ENCODE measurements at places on chromosomes 16 and 17. TPM values are rescaled to one million over a fixed set of nuclear protein-coding genes. Genes with fewer than 3 reads are reported as not detected.

DNA sequence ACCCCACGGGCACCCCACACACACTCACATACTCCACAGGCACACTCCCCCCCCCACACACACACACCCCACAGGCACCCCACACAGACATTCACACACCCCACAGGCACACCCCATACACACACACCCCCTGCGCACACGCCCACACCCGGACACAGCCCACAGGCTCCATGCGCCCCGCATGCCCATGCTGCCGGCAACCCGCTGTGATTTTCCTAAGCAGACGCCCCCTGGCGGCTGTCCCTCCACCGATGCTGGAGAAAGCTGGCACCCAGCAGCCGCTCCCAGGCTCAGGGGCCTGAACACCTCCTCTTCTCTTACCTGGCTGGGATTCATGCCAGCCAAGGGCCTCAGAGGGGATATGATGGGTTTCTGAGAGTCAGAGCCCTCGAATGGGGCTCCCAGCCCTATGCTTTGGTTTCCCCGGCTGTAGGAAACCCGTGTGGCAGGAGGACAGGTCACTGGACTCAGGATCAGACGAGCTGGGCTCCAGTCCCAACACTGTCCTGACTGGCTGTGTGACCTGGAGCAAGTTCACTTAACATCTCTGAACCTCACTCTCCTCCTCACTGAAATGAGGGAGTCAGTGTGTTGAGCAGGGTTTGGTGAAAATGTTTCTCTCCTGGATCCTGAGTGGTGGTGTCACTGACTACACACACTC, 19.6 kb upstream of the TNFRSF13B start:
- H3K4me1 ChIP-seq = peaks cover 50% of the 10 kb centered on the region
- H3K27ac ChIP-seq = no peak overlapping the region
- H3K27me3 ChIP-seq = no peaks in the 10 kb centered on the region
- no peaks in the 10 kb centered on the region for H3K36me3 ChIP-seq

DNA sequence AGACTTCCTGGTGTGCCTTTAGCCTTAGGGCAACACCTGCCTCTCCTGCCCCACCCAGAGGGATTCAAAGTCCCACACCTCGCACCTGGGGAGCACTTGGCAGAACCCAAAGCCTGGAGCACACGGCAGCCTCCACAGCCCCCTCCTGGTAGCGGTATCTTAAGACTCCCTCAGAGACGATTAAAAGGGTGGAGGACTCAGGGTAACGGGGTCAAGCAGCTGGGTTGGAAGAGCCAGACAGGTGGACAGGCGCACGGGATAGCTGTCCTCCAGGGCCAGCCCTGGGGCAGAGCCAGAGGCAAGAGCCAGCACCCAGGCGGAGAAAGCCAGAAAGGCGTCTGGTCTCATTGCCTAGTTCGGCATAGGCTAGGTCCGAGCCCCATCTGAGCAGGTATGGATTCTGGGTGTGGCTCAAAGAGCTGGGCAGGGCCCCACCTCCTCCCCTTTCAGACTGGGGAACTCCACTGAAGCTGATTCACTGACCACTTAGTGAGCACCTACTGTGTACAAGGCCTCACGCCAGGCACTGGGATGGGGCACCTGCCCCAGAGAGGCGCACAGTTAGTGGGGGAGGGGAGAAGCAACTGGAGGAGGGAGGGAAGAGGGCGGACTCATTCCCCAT, 55.0 kb upstream of the MEAK7 start:
- H3K27ac ChIP-seq = no peak overlapping the region
- peaks cover 8% of the 10 kb centered on the region for H3K36me3 ChIP-seq
- peaks cover 26% of the 10 kb centered on the region for H3K4me1 ChIP-seq

- no peaks in the 10 kb centered on the region for H3K27me3 ChIP-seq
- H3K36me3 ChIP-seq = no peaks in the 10 kb centered on the region
- no peak overlapping the region for H3K4me3 ChIP-seq
- H3K4me1 ChIP-seq = no peaks in the 10 kb centered on the region
- no peak overlapping the region for H3K27ac ChIP-seq
- DNase-seq = no peak
Measured at GRCh38 chr17:58046239-58047094, 36.8 kb upstream of the DYNLL2 start.

MTHFSD gene
- 16.9 TPM for total RNA-seq

- no peak for DNase-seq
- H3K4me1 ChIP-seq = peaks cover 3% of the 10 kb centered on the region
- no peaks in the 10 kb centered on the region for H3K27me3 ChIP-seq
- H3K36me3 ChIP-seq = no peaks in the 10 kb centered on the region
Measured at GRCh38 chr16:28085389-28086171, 22.1 kb upstream of the GSG1L start.

TLCD3B gene
- total RNA-seq = 0.88 TPM

GRCh38 chr17:63289931-63290330, 156.2 kb downstream of the CYB561 start:
- no peak overlapping the region for H3K27ac ChIP-seq
- no peak for DNase-seq
- H3K36me3 ChIP-seq = no peaks in the 10 kb centered on the region
- H3K4me3 ChIP-seq = no peak overlapping the region
- H3K4me1 ChIP-seq = no peaks in the 10 kb centered on the region

GRCh38 chr16:22386976-22387375, 12.6 kb upstream of the CDR2 start:
- H3K27ac ChIP-seq = no peak overlapping the region
- no peaks in the 10 kb centered on the region for H3K36me3 ChIP-seq
- H3K4me1 ChIP-seq = no peaks in the 10 kb centered on the region

- DNase-seq = no peak
- H3K36me3 ChIP-seq = no peaks in the 10 kb centered on the region
- no peak overlapping the region for H3K4me3 ChIP-seq
- no peaks in the 10 kb centered on the region for H3K4me1 ChIP-seq
- H3K27me3 ChIP-seq = no peaks in the 10 kb centered on the region
Measured at GRCh38 chr16:73418691-73419090, 370.8 kb upstream of the ZFHX3 start.

MYH2 gene
- total RNA-seq = not detected

DNA sequence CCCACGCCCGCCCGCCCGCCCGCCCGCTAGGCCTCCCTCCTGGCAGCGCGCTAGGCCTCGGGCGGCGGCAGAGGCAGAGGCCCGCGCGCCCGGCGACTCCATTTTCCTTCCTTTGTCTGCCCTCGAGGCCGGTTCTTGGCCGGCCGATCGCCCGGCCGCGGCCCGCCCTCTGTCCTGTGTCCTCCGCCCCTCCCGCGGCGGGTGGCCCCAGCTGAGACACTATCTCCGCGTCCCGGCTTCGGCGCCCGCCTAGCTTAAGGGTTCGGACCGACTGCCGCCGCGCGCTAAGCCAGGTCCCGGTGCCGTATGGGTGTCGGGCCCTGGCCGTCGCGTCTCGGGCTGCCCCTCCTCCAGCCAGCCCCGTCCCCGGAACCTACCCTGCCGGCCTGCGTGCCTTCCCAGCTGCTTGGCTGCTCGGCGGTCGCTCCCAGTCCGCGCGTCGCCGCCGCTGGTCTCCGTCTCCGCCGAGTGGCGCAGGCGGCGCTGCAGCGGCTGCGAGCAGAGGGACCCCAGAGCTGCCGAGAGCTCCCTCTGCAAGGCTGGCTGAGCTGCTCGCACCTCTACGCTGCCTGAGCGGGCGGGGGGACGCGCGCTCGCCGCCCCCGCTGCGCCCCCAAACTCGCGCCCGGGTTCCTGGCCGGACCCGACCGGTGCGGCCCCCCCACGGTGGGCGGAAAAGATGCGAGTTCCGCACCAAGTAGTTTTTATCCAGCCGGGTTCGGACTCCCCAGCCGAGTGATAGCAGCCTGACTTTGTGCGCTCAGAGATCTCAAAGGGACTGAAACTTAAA, 787 bp downstream of the CTCF start:
- DNase-seq = peak; percentile 82
- H3K27me3 ChIP-seq = no peaks in the 10 kb centered on the region
- no peaks in the 10 kb centered on the region for H3K36me3 ChIP-seq
- peaks cover 23% of the 10 kb centered on the region for H3K4me1 ChIP-seq
- H3K4me3 ChIP-seq = peak overlapping the region; percentile 53

DNA sequence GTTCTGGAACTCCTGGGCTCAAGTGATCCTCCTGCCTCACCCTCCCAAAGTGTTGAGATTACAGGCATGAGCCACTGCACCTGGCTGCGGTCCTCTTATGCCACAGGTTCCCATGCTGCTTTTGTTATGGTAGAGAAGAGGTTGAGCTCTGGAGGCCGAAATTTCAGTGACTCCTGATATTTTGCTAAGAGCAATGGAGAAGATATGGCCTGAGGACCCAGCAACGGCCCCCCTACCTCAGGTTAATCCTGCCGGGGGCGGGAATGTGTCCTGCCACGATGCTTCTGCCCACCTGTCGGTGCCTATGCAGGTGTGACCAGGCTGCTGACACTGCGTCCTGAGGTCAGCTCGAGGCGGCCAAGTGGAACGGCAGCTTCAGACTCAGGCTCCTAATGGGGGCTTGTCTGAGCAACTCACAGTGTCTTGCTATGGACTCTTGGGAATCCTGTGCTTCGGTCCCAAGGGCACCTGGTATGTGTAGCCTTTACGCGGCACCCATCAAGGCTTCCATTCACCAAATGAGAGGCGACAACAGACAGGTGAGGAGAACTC, 7.6 kb upstream of the SEC14L1 start:
- H3K4me3 ChIP-seq = no peak overlapping the region
- no peaks in the 10 kb centered on the region for H3K36me3 ChIP-seq
- H3K27me3 ChIP-seq = no peaks in the 10 kb centered on the region
- no peak overlapping the region for H3K27ac ChIP-seq
- peaks cover 16% of the 10 kb centered on the region for H3K4me1 ChIP-seq

- H3K4me3 ChIP-seq = no peak overlapping the region
- H3K36me3 ChIP-seq = peaks cover 29% of the 10 kb centered on the region
Measured at GRCh38 chr17:7606280-7606679, 8.4 kb downstream of the FXR2 start.

ZNF385C gene
- total RNA-seq = 0.28 TPM

- peaks cover 22% of the 10 kb centered on the region for H3K4me1 ChIP-seq
- H3K36me3 ChIP-seq = peaks cover 33% of the 10 kb centered on the region
- H3K27me3 ChIP-seq = no peaks in the 10 kb centered on the region
- DNase-seq = no peak
- H3K27ac ChIP-seq = no peak overlapping the region
Measured at GRCh38 chr17:75684249-75684648, 17.1 kb downstream of the SAP30BP start.

GRCh38 chr16:50593410-50594150, 45.4 kb downstream of the NKD1 start:
- no peak overlapping the region for H3K4me3 ChIP-seq
- peaks cover 20% of the 10 kb centered on the region for H3K4me1 ChIP-seq
- no peaks in the 10 kb centered on the region for H3K36me3 ChIP-seq
- H3K27ac ChIP-seq = no peak overlapping the region
- no peaks in the 10 kb centered on the region for H3K27me3 ChIP-seq
- no peak for DNase-seq

GRCh38 chr17:41052566-41052965, 2.5 kb downstream of the KRTAP2-2 start:
- H3K36me3 ChIP-seq = no peaks in the 10 kb centered on the region
- no peak overlapping the region for H3K27ac ChIP-seq
- no peaks in the 10 kb centered on the region for H3K4me1 ChIP-seq
- H3K27me3 ChIP-seq = no peaks in the 10 kb centered on the region

DNA sequence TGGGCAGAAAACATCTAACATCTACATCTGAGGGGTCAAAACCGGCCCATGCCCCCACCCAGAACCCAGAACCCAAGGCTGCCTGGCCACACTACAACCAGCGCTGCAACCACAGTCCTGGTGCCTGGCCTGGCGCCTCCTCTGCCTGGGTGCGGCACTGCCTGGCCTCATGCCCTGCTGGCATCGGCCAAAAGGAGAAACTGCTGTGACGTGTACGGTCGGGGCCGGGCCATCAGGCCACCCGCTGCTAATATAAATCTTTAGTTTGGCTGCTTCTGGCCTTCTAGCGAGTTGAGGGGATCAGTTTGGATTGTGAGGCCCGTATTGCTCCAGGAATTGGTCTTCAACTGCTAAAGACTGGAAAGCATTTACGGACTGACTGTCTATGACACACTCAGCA, 22.8 kb downstream of the TMEM204 start:
- H3K4me1 ChIP-seq = no peaks in the 10 kb centered on the region
- DNase-seq = no peak
- H3K36me3 ChIP-seq = peaks cover 17% of the 10 kb centered on the region
- H3K4me3 ChIP-seq = no peak overlapping the region
- no peak overlapping the region for H3K27ac ChIP-seq
- no peaks in the 10 kb centered on the region for H3K27me3 ChIP-seq

SEZ6L2 gene
- not detected for total RNA-seq

GRCh38 chr17:75507733-75508719, 7.3 kb downstream of the CASKIN2 start:
- DNase-seq = no peak
- H3K4me3 ChIP-seq = no peak overlapping the region
- H3K27ac ChIP-seq = no peak overlapping the region
- peaks cover 21% of the 10 kb centered on the region for H3K4me1 ChIP-seq
- H3K27me3 ChIP-seq = no peaks in the 10 kb centered on the region

DNA sequence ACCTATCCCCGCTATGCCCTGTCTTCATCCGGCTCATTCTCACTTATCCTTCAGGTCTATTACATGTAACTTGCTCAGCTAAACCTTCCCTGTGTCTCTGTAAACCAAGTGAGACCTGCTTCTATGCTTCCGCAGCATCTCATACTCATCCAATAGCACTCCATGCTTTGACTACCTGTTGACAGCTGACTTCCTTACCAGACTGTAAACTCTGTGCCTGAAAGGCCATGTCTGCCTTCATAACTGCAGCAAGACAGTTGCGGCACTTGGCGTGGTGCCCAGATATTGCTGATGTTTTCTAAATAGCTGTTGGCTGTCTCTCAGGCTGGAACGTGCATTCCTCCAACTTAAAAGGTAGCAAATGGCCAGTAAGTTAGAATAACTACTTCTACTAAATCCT, 1.8 kb upstream of the OR1E1 start:
- no peak for DNase-seq
- no peaks in the 10 kb centered on the region for H3K27me3 ChIP-seq
- H3K4me1 ChIP-seq = no peaks in the 10 kb centered on the region
- no peaks in the 10 kb centered on the region for H3K36me3 ChIP-seq

- H3K4me1 ChIP-seq = peaks cover 11% of the 10 kb centered on the region
- H3K27me3 ChIP-seq = no peaks in the 10 kb centered on the region
- peaks cover 3% of the 10 kb centered on the region for H3K36me3 ChIP-seq
- no peak for DNase-seq
- no peak overlapping the region for H3K4me3 ChIP-seq
Measured at GRCh38 chr17:36132421-36132831, 28.8 kb downstream of the CCL4 start.

DNA sequence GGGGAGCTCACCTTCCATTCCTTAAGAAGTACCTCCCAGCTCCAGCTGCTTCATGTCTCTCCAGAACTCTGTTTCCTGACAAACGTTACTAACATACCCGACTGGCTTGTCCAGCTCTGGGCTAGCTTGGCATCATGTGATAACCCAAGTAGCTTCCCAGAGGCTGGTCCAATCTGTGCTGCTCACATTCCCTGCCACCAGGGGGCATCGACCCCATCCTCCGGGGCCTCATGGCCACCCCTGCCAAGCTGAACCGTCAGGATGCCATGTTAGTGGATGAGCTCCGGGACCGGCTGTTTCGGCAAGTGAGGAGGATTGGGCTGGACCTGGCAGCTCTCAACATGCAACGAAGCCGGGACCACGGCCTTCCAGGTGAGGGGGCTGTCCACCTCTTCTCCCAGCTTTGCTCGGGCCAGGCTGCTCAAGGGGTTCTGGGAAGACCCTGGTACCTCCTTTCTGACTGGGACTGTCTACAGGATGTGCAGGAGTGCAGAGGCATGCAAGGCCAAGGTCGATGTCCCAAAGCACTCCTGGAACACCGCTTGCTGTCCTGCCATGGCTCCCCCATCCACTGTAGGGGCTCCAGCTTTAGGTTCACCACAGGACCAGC, 7.6 kb downstream of the EPX start:
- H3K4me3 ChIP-seq = no peak overlapping the region
- peak; percentile 71 for DNase-seq
- peaks cover 3% of the 10 kb centered on the region for H3K27me3 ChIP-seq

Data from natural killer cell (primary cell).